Hindlimb muscle (tissue), 1 donor: ENCODE measurements at places on chromosomes 6 and 20. TPM values are rescaled to one million over a fixed set of nuclear protein-coding genes. Genes with fewer than 3 reads are reported as not detected.

DNA sequence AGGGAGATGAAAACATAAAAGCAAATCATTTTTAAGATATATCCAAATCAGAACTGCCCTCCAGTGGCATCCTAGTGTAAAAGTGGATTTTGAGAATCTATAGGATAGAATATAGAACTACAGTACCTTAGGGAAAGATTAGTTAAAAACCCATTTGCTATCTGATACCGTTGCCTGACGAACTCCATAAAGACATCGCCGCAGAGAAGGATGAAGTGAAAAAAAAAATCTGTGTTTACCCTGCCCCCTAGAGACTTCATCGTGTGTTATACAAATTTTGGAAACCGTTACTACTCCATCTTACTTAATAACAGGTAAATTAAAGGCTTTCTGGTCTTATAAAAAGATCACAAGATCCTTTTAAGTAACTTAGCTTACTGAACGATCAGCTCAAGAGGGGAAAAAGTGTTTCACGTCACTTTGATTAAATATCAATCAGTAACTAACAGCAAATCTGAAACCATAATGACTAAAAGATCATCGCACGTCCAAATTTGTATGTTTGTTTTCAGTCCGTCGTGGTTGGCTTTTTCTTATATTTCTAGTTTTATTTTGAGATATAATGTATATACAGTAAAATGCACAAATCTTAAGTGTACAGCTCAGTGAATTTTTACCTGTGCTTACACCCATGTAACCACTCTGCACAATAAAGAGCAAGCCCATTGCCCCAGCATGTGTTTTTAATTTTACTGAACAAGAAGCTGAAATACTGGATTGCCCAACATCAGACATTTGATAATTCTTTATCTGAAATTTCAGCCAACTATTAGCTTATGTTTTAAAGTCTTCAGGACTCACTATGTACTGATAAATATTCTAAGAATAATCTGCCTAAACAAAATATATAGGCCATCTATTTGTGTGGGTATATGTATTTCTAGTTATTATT is 881 bp upstream of the MCM3 start:
- DNase-seq, result no peak

DNA sequence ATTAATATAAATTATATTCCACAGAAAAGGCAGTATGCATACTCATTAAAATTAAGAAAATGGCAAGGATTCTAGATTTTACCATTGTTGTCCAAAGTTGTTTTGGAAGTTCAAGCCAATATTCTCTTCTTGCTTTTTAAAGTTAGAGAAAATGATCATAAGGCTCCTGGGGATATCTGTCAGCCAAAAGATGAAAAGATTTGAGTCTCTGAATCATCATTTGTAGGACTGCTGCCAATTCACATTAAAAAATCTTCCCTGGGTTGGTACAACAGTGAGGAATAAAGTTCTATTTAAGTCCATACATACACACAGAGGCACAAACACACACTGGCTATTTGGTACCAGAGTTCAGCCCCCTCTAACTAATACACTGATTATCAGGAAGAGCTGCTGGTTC is 620.1 kb downstream of the COL12A1 start:
- DNase-seq, result no peak

GRCh38 chr6:132788658-132789395 is 9.6 kb downstream of the SLC18B1 start:
- no peak for DNase-seq

DNA sequence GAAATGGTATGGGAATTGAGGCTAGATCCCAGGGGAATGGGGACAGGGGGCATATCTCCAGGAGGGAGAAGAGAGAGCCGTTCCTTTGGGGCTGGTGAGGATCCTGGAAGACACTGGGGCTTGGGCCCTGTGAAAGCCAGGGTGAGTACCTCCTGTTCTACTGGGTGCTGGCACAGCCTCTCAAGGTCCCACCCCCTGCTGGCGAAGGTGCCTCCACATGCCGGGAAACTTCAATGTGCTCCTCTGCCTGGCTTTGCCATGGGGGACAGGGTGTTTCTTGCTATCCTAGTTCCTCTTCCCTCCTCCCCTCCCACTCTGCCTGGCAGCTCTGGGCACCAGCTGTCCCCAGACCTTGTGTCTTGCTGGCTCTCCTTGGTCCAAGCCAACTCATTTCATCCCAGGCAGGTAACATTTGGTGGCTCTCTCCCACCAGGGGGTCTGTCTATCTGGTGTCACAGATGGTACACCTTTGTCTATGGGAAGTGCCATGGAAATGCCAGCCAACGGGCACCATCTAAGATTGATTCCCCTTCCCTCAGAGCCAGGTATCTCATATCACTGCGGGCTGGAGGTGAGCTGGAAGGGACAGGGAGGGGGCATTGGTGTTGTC is 56.8 kb downstream of the MDGA1 start:
- no peak for DNase-seq

- DNase-seq, result no peak
Measured at GRCh38 chr20:33211817-33212424, 5.2 kb upstream of the BPIFA3 start.

GRCh38 chr6:52787917-52788316 is 15.7 kb downstream of the GSTA1 start:
- DNase-seq, result no peak

GRCh38 chr6:46909371-46909770 is 12.4 kb downstream of the ADGRF5 start:
- DNase-seq, result no peak

- DNase-seq, result no peak
Measured at GRCh38 chr6:10363911-10364310, 51.0 kb downstream of the TFAP2A start.

DNA sequence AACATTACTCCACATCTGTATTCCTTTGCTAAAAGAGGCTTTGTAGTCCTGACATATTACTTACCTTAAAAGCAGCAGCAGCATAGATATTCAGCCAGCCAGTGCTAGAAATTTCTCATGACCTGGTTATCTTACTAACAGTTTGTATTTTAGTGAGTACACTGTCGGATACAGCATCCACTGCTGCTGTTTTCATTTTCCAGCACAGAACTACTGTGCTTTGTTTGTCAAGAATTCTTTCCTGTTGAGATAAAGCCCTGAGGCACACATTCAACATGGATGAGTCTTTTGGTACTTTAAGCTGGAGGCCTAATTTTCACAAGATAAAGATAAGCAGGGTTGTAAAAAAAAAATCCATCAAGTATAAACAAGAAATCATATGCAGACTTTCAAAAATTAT is 311.2 kb upstream of the OPRM1 start:
- DNase-seq, result no peak

DNA sequence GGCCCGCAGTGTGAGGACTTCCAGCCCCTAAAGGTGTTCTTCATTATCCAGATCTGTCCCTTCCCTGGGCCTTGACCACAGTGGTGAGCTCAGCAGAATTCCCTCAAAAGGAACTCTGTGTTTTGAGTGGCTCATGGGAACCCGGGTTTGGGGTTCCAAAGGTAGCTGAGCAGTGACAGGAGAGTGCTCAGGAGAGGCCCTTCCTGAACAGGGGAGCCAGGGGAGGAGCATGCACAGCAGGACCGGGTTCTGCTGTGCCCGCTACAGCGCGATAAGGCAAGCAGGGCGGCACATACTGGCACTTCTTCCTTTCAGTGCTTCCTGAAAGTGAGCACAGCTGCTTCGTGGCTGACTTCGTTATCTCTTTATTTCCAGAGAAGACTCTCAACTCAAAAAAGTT is 88.3 kb downstream of the SSR1 start:
- DNase-seq, result no peak

- DNase-seq, result no peak
Measured at GRCh38 chr6:92582211-92582610, 837.1 kb downstream of the EPHA7 start.

DNA sequence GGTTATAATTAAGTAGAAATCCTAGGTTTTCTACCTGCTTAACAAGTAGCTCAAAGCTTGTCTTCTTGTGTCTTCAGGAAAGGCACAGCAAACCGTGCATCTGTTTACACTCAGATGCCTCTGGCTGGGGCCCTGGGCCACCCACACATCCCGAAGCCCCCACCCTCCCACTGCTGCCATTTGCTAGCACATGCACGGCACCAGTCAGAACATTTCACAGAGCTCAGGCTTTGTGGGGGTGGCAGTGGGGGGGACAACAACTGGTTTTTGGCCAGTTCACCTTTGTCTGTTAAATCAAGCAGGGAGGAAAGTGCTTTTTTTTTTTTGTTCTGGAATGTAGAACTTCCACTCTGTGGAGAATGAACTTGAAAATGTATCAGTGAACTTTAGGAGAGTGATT is 77.7 kb downstream of the LINC00237 start:
- no peak for DNase-seq

DNA sequence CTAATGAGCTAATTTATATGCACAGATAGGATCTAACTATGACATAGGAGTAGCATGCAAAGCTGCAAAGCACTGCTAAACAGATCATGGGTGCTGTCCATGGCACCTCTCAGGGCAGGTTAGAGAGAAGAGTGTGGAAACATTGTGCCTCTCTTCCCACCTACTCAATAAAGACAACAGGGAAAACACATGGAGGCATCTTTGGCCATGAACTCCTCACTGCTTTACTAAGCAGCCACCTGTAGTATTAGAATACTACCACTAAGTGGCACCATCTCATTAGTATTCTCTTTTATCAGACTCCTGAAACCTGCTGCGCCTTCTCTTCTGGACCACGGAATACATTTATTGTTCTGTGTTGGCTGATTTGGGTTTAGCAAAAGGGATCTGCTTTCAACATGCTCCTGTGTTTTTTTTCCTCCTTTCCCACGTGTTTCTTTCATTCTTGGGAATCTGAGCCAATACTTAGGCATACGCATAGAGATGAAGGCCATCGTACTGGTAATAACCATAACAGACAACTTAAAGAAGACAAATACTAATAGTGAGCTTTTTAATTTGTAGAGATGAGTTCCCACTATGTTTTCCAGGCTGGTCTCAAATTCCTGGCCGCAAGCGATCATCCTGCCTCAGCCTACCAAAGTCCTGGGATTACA is 9.4 kb upstream of the HDDC2 start:
- peak; percentile 57 for DNase-seq

DNA sequence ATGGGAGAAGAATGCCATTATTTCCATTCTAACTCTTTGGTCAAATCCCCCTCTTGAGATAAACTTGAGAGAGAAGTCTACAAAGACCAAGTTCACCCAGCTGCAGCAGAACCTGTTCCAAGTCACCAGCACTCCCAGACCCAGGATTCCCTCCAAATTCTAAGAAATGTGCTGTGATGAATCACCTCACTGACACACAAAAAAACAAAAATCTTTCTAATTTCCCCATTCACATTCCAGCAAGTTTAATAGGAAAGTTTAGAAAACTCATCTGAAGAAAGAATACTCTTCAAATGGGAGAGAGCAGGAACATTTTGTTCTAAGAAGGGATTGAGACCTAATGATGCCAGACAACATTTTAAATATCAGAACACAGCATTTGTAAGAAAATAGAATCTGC is 213.6 kb upstream of the PLCB4 start:
- DNase-seq, result peak; percentile 53

GRCh38 chr20:49510562-49511122 is 28.2 kb upstream of the KCNB1 start:
- peak; percentile 41 for DNase-seq

DNA sequence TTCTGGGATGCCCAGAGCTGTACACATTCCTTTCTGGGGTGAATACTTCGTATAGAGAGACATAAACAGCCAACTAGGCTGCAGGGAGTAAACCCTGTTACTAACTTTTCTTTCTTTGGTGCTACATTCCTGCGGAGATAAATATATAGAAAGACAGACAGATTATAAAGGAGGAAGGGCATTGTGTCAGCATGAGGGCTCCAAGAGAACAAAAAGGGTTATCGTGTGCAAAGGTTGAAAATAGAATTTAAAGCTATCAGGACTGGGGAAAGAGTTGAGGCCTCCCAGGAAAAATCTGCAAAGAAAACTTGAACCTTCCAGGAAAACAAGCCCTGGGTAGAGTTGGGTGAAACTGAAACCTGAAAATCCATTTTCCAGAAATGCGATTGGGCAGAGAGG is 68.0 kb downstream of the TMEM170B start:
- no peak for DNase-seq

DNA sequence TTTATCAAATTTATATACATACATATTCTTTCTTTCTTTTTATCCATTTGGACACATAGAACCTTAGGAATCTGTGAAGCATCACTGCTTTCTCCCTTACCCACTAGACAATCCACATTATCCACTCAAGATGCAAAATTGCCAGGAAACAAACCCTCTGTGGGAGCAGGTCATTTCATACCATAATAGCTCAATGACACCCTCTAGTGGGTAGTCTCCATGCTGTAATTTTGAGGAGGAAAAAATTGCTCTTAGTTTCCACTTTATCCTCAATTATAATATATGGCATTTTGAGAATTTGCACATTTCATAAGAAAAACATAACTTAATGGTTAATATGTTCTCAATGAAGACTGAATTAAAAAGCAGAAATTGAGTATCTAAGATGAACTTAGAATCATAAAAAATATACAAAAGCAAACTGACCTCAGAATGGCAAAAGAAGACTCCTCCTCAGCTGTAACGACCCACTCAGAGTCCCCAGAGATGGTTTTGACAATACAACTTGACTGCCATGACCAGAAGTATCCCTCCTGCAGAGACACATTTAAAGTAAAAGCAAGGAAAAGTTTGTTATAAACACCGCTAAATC is 164.1 kb downstream of the FRK start:
- peak; percentile 33 for DNase-seq

- no peak for DNase-seq
Measured at GRCh38 chr6:119259027-119259426, 90.5 kb downstream of the MAN1A1 start.

DNA sequence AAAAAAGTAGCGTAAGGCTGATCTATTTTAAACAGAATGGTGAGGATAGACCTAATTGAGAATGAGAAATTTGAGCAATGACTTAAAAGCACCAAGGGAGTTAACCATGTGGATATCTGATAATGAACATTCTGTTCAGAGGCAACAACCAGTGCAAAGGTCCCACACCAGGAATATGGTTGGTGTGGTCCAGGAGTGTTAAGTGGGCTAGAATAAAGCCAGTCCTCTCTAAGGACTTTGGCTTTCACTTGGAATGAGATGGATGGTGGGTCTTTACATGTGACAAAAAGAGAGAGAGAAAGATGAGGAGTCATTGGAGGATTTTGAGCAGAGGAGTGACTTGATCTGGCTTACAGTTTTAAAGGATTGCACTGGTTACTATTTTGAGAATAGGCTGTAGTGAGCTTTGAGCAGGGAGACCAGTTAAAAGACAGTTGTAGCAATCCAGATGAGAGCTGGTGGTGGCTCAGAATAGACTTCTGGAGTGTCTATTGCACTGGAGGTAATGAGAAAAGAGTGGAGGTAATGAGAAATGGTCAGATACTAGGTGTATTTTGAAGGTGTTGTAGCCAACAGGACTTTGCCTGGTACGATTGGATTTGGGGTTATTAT is 89.8 kb downstream of the SCAF8 start:
- DNase-seq, result no peak

Gene TRIM15
- polyA plus RNA-seq, result not detected

Gene LPA
- not detected for polyA plus RNA-seq

Gene OXT
- 0.50 TPM for polyA plus RNA-seq

Gene MRAP2
- 21.4 TPM for polyA plus RNA-seq

Gene BMP7
- polyA plus RNA-seq, result 4.6 TPM

Gene CST4
- polyA plus RNA-seq, result not detected

Gene E2F1
- 10.2 TPM for polyA plus RNA-seq

Gene CCN5
- polyA plus RNA-seq, result 0.15 TPM

Gene FAM83C
- 0.17 TPM for polyA plus RNA-seq

Gene SMPDL3A
- polyA plus RNA-seq, result 16.0 TPM

Gene ATP6V1G2
- 4.2 TPM for polyA plus RNA-seq

Gene FAM184A
- polyA plus RNA-seq, result 10.2 TPM

Gene MAP7
- 0.45 TPM for polyA plus RNA-seq

Gene KCNG1
- polyA plus RNA-seq, result 0.35 TPM

Gene SLC22A7
- not detected for polyA plus RNA-seq
